Head of caudate nucleus (tissue), 42 donors: ENCODE measurements at places on chromosomes 5 and 9.

DNA sequence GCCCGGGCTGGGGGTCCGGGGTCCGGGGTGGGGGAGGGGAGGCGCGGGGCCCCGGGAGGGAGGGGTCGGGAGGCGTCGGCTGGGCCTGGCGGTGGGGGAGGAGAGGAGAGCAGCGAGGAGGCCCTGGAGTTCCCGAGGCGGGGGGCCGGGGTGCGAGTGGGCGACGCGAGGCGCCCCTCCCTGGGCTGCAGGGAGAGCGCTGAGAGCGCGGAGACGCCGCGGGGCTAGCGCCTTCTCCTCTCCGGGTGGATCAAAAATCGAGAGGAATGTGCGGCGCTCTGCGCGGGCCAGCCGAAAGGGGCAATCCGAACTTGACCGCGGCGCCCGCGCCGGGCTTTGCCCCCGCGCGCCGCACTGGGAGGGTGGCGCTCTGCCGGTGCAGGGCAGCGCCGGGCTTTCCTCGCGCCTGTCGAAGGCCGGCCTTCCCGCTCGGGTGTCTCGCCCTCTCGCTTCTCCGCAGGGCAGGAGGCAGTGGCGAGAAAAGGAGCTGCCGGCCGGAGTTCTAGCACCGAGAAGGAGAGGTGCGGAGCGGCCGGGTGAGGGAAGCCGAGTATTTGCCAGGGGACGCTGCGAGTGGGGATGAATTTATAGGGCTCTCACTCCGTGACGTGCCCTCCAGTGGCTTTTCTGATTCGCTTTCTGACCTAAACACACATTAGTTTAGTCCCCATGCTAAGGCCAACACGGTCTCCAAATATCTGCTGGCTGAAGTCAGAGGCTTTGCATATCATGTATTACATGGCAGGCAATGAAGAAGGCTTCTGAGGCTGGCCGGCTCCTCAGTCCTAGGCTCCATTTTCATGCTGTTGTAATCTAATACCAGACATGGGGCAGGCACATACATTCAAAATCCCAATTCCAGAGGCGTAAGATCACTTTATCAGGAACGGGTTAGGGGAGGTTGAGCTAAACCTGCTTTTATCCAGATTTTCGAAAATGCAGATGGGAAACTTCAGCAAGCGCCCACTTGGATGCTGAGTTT lies 503 bp upstream of the GDNF start:
- DNase-seq = peak; percentile 57

DNA sequence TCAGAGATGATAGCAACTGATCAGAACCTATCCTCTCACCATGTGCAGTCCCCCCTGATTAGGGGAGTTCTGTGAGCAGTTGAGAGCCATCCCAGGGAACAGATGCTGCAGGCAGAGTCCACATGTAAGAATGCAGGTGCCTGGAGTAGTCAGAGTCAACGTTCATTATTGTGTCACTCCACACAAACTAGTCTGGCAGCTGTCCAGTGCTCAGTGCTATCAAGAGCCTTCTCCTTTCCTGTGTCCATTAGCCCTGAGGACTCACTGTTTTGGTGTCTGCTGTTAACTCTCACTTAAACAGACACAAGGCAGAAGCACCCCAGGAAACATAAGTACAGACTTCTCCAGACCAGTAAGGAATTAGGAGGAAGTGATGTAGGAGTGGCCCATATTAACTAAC lies 2.5 kb downstream of the SH3TC2 start:
- DNase-seq = no peak

GRCh38 chr5:78649861-78650496 lies 1.4 kb upstream of the LHFPL2 start:
- no peak for DNase-seq

DNA sequence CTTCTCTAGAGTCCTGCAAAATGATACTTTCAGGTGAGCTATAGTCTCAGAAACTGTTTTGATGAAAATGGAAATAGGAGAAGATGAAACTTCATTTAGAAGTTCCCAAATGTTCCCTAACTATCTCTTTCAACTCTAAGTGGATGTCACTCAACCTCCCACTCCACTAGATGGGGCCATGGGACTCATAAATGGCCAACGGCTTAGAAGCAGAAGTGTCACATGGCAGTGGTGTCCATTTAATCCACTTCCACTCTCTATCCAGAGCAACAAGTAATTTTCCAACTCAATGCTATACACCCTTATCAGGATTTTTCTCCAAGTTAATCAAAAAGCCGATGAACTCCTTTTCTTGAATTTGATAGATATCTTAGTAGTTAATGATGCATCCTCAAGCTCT lies 295.7 kb downstream of the EDIL3 start:
- no peak for DNase-seq

DNA sequence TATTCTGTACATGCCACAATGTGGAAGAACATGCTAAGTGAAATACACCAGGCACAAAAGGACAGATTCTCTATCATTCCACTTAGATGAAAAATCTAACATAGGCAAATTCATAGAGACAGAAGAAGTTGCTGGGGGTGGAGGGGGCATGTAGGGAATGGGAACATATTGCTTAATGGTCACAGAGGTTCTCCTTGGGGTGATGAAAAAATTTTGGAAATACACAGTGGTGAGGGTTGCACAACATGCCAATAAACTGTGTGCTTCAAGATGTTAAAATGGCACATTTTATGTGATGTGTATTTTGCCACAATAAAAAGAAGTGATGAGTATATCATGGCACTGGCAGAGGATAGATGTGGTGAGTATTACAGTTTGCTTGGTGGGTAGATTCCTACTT lies 111.9 kb downstream of the SUSD1 start:
- no peak for DNase-seq

- DNase-seq = no peak
Measured at GRCh38 chr9:126745574-126746411, 59.0 kb upstream of the ZBTB43 start.

- DNase-seq = no peak
Measured at GRCh38 chr5:5179079-5179478, 38.9 kb downstream of the ADAMTS16 start.

GRCh38 chr5:45440466-45440865 lies 255.7 kb downstream of the HCN1 start:
- no peak for DNase-seq

- no peak for DNase-seq
Measured at GRCh38 chr9:91056917-91057316, 255.3 kb downstream of the SYK start.

- DNase-seq = no peak
Measured at GRCh38 chr5:154771383-154771901, 16.3 kb downstream of the LARP1 start.

- no peak for DNase-seq
Measured at GRCh38 chr5:56322592-56322991, 89.5 kb upstream of the ANKRD55 start.
